ENCODE measurements at places on chromosomes 11 and 22. TPM values are rescaled to one million over a fixed set of nuclear protein-coding genes. Genes with fewer than 3 reads are reported as not detected.

The OR2AG2 gene
- total RNA-seq, result not detected

- no peaks in the 10 kb centered on the region for H3K27me3 ChIP-seq
- DNase-seq, result no peak
- no peaks in the 10 kb centered on the region for H3K36me3 ChIP-seq
Observed at GRCh38 chr22:36027579-36027934, 1.1 kb downstream of the RBFOX2 start.

The CHRNA10 gene
- total RNA-seq, result 1.1 TPM

DNA sequence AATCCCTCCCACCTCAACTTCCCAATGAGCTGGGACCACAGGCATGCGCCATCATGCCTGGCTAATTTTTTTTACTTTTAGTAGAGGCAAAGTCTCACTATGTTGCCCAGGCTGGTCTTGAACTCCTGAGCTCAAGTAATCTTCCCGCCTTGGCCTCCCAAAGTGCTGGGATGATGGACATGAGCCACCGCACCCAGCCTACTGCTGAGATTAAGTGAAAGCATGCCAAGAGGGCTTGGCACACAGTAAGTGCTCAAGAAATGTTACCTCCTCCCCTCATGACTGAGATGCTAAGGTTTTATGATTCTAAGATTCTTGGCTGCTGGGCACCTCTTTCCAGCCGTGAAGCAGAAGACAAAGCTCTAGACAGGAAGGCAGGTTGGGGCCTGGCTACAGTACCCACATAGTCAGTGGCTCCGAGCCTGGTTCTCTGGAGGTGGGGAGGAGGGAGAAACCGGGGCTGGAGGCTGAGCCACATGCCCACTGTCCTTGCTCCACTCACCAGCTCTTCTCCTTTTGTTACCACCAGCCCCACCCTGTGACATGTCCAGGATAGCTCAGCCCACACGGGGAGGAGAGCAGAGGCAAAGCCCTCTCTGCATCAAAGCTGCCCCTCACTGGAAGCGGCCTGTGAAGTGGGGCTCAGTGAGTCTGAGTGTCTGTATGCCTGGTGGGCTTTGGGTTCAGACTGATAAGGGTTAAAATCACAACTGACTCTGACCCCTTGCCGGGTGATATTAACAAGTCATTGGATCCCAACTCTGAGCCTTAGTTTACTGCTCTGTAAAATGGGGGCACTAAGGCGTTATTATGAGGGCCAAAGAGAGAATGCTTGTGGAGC is 12.9 kb downstream of the ARHGEF17 start:
- peaks cover 88% of the 10 kb centered on the region for H3K4me1 ChIP-seq
- H3K4me3 ChIP-seq, result no peak overlapping the region
- peak overlapping the region; percentile 1 for H3K27ac ChIP-seq
- no peak for DNase-seq
- no peaks in the 10 kb centered on the region for H3K36me3 ChIP-seq
- H3K27me3 ChIP-seq, result no peaks in the 10 kb centered on the region

The OR8D1 gene
- not detected for total RNA-seq

DNA sequence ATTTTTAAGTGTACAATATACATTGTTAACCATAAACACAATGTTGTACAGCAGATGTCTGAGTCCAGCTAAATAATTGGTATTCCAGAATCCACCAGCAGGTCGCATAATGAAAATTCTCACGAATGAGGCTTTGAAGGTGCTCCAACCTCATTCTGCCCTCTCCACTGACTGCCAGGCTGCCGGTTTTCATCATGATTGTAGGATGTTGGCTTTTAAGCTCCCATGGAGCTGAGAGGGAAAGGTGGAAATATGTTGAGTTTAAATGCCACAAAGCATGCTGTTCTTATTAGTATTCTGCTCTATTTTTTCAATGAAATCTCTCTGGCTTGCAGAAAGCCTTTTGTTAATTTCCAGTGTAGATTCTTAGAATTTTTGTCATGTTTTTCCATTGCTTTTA is 337.2 kb upstream of the DDI1 start:
- H3K4me1 ChIP-seq, result peaks cover 6% of the 10 kb centered on the region
- H3K27me3 ChIP-seq, result no peaks in the 10 kb centered on the region
- no peak overlapping the region for H3K4me3 ChIP-seq
- DNase-seq, result no peak

GRCh38 chr11:111833524-111833923 is 37.9 kb downstream of the ALG9 start:
- no peak for DNase-seq
- H3K27me3 ChIP-seq, result no peaks in the 10 kb centered on the region
- no peaks in the 10 kb centered on the region for H3K4me1 ChIP-seq
- H3K4me3 ChIP-seq, result no peak overlapping the region

DNA sequence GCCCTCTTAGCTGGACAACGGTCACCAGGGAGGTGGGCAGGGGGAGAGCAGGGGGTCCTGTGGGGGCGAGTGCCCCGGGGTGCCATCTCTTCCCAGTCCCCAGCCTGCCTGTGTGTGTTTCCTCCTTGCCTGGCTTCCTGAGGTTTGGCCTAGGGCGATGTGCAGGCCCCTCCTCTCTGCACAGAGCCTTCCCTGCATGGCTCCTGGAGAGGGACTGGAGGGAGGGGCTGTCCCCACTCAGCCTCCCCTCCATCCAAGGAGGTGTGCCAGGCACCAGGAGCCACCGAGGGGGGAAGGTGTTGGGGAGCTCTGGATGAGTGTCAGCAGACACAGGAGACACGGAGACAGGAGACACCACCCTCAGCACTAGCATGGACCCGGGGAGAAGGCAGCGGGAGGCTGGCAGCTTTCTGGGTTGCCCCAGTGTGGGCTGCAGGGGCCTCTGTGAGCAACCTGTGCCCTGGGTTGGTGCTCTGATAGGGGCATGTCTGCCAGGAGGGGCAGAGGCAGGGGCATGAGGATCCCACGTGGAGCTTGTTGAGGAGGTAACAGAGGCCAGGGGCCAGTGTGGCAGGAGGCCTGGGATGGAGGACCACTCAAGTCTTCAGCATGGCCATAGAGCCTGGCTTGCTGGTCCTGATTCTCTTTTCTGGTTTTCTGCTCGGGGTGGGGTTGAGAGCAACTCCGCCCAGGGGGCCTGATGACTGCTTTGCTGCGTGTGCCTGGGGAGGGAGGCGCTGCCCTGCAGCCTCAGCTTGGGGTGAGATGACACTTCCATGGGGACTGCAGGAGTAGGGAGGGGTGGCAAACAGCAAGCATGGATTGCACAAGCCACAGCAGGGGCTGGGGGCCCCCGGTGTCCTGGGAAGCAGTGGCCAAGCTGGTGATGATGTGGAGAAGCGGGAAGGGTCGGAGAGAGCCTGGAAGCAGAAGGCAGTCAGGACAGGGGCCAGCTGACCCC is 78.8 kb downstream of the ST3GAL4 start:
- no peaks in the 10 kb centered on the region for H3K36me3 ChIP-seq
- no peaks in the 10 kb centered on the region for H3K27me3 ChIP-seq
- DNase-seq, result no peak
- peaks cover 10% of the 10 kb centered on the region for H3K4me1 ChIP-seq

- H3K27ac ChIP-seq, result no peak overlapping the region
- no peaks in the 10 kb centered on the region for H3K36me3 ChIP-seq
- H3K4me1 ChIP-seq, result no peaks in the 10 kb centered on the region
Observed at GRCh38 chr11:109789901-109790300, 303.3 kb upstream of the ZC3H12C start.

The APLNR gene
- total RNA-seq, result 0.30 TPM

GRCh38 chr11:6602096-6602940 is 1.1 kb downstream of the RRP8 start:
- peaks cover 20% of the 10 kb centered on the region for H3K36me3 ChIP-seq
- no peaks in the 10 kb centered on the region for H3K27me3 ChIP-seq
- peak overlapping the region; percentile 93 for H3K27ac ChIP-seq
- H3K4me1 ChIP-seq, result peaks cover 70% of the 10 kb centered on the region
- no peak for DNase-seq

- H3K27me3 ChIP-seq, result no peaks in the 10 kb centered on the region
- H3K4me1 ChIP-seq, result peaks cover 6% of the 10 kb centered on the region
- H3K27ac ChIP-seq, result no peak overlapping the region
- DNase-seq, result no peak
- H3K4me3 ChIP-seq, result no peak overlapping the region
Observed at GRCh38 chr11:118902336-118903203, 18.9 kb downstream of the CXCR5 start.

DNA sequence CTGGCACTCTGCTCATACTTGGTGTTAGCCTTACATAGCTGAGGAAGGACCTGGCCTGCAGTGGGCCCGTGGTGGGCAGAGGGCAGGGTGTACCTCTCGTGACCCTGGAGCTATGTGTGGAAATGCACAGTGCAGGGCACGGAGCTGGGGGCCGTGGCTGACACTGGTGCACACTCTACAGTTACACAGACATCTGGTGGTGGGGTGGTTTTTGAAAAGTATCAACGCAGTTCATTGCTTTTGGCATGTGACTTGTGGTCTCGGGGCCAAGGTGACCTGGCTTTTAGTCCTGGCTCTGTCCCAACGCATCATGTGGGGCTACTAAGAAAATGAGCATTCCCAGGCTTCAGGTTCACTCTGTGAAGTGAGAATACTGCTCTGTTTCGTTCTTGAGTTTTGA is 553.6 kb downstream of the NTM start:
- H3K36me3 ChIP-seq, result no peaks in the 10 kb centered on the region
- no peaks in the 10 kb centered on the region for H3K4me1 ChIP-seq
- no peak for DNase-seq
- no peaks in the 10 kb centered on the region for H3K27me3 ChIP-seq
- no peak overlapping the region for H3K27ac ChIP-seq

DNA sequence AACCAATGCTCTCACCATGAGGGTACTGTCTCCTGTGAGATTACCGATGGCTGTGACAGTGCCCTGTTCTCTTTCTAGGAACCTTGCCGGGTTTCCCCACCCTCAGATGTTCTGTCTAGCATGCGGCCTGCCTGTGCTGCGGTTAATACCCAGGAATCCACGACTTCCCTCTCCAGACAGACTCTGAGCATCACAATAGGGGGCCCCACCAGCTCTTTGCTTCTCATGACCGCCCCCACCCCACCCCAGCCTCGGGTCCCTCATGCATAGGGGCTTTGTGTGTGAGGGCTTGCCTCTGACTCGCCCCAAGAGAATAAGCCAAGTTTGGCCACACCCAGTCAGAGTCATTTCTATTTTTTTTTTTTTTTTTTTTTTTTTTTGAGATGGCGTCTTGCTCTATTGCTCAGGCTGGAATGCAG is 10.3 kb downstream of the PARVG start:
- H3K36me3 ChIP-seq, result no peaks in the 10 kb centered on the region
- no peak overlapping the region for H3K27ac ChIP-seq
- no peak for DNase-seq

- no peak overlapping the region for H3K4me3 ChIP-seq
- H3K27me3 ChIP-seq, result no peaks in the 10 kb centered on the region
- no peaks in the 10 kb centered on the region for H3K4me1 ChIP-seq
- H3K36me3 ChIP-seq, result no peaks in the 10 kb centered on the region
- no peak overlapping the region for H3K27ac ChIP-seq
Observed at GRCh38 chr22:16975155-16975885, 32.7 kb downstream of the GAB4 start.

- H3K4me3 ChIP-seq, result no peak overlapping the region
- no peak overlapping the region for H3K27ac ChIP-seq
- peaks cover 91% of the 10 kb centered on the region for H3K27me3 ChIP-seq
- H3K36me3 ChIP-seq, result no peaks in the 10 kb centered on the region
- DNase-seq, result no peak
Observed at GRCh38 chr22:44340271-44341239, 27.8 kb upstream of the SHISAL1 start.

DNA sequence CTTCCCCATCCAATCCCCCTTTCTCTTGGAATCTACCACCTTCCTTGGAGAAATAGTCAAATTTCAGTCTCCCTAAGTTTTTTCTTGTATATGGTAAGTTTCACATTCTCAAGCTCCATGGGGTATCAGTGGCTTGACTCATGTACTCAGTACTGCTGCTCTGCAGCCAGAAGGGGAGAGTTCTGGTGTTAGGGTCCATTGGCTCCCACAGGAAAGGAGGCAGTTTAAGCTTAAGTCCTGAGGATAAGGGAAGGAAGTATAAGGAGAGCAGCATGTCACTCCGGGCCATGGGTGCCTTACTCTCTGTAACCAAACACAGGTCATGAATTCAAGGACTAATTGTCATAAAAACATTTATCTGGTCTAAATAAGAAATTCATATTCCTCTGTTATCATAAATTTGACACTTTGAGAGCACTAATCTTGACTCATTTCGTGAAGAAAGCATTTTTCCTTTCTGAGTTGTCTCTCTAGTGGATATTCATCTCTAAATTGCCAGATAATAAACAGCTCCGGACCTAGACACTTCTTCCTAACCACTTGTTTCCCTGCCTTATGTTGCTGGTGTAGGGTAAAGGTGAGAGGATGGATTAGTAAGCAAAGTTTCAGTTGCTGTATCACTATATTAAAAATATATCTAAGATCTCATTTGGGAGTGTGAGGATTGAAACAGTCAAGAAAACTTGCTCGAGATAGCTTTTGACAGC is 20.1 kb upstream of the SORL1 start:
- H3K27ac ChIP-seq, result no peak overlapping the region
- H3K4me3 ChIP-seq, result no peak overlapping the region
- H3K27me3 ChIP-seq, result no peaks in the 10 kb centered on the region
- H3K36me3 ChIP-seq, result no peaks in the 10 kb centered on the region
- H3K4me1 ChIP-seq, result peaks cover 10% of the 10 kb centered on the region

The HBG1 gene
- not detected for total RNA-seq

DNA sequence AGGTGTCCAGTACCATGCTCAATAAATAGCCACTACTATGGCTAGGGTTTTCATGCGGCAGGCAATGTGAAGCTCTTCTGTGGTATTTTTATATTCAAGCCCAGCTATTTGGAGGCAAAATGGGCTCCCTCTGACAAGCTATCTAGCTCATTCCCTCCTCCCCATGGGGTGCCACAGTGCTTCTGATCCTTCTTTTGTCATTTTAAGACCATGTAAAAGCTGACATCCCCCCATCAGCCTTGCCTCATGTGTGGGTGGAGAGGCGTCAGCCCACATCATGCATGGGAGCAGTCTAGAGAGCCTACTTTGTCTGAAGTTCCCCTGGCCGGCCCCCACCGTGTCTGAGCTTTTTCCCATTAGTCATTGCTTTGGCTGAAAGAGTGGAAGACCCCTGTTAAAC is 59.8 kb downstream of the NAV2 start:
- H3K4me1 ChIP-seq, result peaks cover 9% of the 10 kb centered on the region
- no peak overlapping the region for H3K4me3 ChIP-seq
- no peaks in the 10 kb centered on the region for H3K36me3 ChIP-seq
- no peak for DNase-seq
- no peaks in the 10 kb centered on the region for H3K27me3 ChIP-seq

DNA sequence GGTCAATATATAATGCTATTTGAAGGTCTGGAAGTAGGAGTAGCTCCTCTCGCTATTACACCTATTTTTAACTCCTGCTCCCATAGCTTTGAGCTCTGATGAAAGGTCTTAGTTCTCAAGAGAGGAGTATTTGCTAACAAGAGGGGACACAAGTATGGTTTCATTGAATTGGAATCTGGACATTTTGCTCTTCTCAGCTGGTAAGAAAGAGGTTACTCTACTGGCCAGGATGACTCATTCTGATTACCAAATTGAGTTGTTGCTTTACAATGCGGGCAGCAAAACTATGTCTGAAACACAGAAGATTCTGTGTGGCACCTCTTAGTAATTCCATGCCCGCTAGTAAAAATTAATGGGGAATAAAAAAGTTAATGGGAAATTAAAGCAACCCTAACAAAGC is 63.6 kb upstream of the EP300 start:
- H3K4me1 ChIP-seq, result no peaks in the 10 kb centered on the region
- no peaks in the 10 kb centered on the region for H3K36me3 ChIP-seq
- no peak for DNase-seq
- peak overlapping the region; percentile 70 for H3K27ac ChIP-seq
- H3K4me3 ChIP-seq, result no peak overlapping the region
- H3K27me3 ChIP-seq, result no peaks in the 10 kb centered on the region

The APOL5 gene
- not detected for total RNA-seq

Data from esophagus squamous epithelium (tissue), 5 donors.